ENCODE measurements at places on chromosomes 7 and 10. TPM values are rescaled to one million over a fixed set of nuclear protein-coding genes. Genes with fewer than 3 reads are reported as not detected.

The GNG11 gene
- total RNA-seq, result 0.16 TPM

The LRMDA gene
- not detected for total RNA-seq

The NKX1-2 gene
- total RNA-seq, result not detected

The NKX2-3 gene
- not detected for total RNA-seq

The PPP1R3C gene
- not detected for total RNA-seq

The DGKI gene
- total RNA-seq, result not detected
